Hematopoietic multipotent progenitor cell (in vitro differentiated cells): ENCODE measurements at places on chromosomes 11 and 22.

DNA sequence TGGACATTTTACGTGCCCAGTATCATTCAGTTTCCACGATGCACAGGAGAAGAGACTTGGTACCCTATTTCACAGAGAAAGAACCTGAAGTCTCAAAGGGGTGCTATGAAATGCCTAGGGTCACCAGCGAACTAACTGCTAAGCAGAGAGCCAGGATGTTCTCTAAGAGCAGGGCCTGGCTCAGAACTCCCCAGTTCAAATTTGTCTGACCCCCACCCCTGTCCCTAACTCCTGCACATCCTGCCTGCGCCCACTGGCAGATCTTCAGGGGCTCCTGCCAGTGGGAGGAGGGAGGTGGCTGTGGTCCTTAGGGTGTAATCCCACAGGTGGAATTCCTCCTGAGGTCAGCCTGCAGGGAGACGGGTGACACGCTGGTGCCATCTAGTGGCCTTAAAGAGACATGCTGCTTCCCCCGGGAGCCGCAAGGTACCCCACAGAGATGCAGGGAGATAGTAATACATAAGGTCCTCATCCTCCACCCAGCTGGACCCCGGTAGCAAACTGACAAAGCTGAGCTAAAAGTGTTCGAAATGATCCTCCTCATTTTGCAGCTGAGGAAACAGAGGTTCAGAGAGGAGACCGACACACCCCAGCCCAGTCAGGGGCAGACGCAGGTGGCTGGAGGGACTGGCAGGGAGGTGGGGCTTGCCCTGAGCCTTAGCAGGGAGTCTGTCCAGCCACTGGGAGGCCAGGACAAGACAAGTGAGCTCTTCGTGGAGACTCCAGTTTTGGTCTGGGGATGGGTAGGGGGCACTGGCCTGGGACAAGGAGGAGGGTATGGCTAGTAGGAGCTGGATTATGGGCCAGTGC lies 34.1 kb downstream of the MB start:
- peak; percentile 66 for DNase-seq

- no peak for DNase-seq
These were observed 156.7 kb downstream of the CTTN start for GRCh38 chr11:70555078-70555477.

DNA sequence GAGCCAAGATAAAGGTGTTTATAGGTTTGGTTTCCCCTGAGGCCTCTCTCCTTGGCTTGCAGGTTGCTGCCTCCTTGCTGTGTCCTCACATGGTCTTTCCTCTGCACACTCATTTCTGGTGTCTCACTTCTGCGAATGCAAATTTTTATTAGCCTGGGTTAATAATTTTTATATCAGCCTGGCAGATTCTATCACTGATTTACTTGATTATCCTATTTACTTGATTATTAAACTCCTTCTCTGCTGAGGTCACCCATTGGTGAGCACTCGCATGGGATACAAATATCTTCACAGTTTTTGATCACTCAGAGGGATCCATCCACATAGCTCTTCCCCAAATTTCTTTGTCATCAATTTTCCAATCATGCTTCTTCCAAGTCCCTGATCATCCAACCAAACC lies 90.9 kb upstream of the IGLL5 start:
- DNase-seq = no peak

DNA sequence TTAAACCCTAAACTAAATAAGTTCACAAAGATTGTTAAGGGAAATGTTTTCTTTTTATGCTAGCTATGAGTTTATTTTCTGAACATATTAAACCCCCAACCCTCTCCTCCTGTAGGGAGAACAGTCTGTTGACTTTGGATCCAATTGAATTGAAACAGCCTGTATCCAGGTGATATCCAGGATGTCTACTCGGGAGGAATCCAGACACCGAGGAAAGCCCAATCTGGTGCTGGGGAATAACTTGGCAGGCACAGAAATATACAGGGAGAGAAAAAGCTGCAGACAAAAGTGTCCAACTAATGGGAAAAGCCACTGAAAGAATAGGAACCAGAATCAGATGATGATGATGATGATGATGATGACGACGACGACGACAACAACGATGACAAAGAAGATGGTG lies 93.9 kb upstream of the API5 start:
- DNase-seq = no peak

GRCh38 chr11:66789097-66789890 lies 53.9 kb upstream of the RCE1 start:
- DNase-seq = no peak

GRCh38 chr22:46070803-46071450 lies 79.4 kb upstream of the PPARA start:
- DNase-seq = no peak
